Uterus (tissue), 4 donors: ENCODE measurements at places on chromosomes 11 and 22.

DNA sequence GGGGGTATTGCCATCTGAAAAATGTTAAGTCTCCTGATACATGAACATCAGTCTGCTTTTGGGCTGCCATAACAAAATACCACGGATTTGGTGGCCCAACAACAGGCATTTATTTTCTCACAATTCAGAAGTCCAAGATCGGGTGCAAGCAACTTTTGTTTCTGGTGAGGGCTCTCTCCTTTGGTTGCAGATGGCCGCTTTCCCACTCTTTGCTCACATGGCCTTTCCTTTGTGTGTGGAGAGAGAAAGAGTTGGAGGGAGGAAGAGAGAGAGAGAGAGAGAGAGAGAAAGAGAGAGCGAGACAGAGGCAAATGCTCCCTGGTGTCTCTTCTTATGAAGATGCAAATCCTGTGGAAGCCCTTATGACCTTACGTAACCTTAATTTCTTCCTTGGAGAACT lies 2.5 kb upstream of the KRTAP5-2 start:
- DNase-seq, result no peak

DNA sequence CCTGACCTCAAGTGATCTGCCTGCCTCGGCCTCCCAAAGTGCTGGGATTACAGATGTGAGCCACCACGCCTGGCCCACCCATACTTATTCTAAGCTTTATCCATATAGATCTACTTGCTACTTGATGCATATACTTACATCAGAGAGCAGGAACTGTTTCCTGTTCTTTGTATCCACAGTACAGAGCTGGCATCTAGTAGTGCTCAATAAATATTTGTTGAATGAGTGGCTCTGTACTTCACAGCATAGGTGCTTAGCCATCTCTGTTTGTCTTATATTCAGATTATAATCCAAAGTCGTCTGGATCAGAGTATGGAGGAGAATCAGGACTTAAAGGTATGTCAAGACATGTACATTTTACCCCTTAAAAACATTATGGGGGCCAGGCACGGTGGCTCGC lies 38.6 kb upstream of the DLAT start:
- no peak for DNase-seq

DNA sequence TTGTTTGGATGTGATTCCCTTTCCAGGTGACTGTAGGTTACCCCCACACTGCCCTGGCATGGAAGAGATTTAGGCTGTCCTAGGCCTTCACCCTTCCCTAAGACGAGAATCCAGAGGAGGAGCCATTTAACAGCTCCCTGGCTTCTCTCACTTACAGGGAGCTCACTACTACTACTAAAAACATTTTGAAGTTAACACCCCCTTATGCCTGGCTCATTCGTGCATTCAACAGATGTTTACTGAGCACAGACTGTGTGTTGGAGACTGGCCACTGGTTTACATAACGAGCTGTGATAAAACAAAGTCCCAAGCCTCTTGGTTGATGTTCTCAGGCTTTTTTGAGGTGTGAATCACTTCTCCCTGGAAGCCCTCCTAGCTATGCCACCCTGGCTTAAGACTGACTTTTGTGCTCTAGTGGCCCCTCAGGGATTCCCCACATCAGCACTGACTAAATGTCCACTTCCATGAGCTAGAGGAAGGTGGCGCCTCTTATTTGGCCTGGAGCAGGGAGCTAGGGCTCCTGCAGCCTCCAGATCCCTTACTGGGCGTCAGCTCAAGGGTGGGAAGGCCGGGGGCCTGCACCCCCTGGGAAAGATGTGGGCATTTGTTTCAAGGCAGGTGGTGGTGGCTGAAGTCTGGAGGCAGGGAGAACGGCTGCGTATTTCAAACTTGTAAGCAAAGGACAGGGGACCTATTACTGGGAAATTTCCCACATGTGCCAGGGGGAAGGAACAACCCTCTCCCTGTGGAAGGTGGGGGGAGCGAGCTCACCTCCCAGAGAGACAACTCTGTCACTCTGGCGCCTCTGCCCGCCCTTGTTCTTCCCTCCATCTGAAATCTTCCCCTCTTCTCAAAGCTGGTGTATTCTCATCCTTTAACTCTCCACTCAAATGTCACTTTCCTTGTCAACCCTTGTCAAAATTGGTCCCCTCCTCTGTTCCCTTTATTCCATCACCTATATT lies 19.4 kb upstream of the MALAT1 start:
- peak; percentile 92 for DNase-seq

GRCh38 chr11:130029137-130029536 lies 26.5 kb upstream of the PRDM10 start:
- DNase-seq, result no peak

DNA sequence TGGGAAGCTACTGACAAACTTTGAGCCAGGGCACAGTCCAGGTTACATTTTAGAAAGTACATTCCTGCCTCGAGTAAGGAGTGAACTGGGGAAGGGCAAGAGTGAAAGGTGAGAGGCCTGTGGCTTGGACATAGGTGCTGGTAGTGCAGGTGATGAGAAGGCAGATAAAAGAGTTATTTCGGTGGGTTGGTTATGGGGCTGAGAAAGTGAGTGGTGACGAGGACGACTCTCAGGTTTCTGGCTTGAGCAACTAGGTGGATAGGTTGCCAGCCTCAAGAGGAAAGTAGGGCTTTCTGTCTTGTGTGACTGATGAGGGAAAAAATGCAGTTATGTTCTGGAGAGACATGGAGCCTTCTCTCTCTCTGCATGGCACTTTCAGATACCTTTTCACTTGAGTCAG lies 3.7 kb downstream of the POLR2F start:
- DNase-seq, result no peak

- no peak for DNase-seq
Measured at GRCh38 chr22:33404723-33405122, 346.5 kb upstream of the SYN3 start.

- no peak for DNase-seq
Measured at GRCh38 chr11:45374653-45375059, 88.5 kb upstream of the SYT13 start.

DNA sequence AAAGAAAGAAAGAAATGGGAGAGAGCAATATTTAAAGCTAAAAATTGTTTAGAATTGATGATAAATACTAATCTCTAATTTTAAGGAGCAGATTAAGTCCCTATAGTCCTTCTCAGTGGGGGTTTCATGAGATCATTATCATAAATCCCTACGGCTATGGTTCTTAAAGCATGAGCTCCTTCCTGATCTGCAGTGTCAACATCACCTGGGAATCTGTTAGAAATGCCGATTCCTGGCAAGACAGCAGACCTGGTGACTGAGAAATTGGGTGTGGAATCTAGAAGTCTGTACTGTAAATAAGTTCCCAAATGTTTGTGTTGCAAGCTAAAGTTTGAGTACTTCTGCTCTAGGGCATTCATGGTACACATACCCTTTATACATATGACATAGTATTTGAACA lies 12.6 kb downstream of the HIKESHI start:
- DNase-seq, result no peak

DNA sequence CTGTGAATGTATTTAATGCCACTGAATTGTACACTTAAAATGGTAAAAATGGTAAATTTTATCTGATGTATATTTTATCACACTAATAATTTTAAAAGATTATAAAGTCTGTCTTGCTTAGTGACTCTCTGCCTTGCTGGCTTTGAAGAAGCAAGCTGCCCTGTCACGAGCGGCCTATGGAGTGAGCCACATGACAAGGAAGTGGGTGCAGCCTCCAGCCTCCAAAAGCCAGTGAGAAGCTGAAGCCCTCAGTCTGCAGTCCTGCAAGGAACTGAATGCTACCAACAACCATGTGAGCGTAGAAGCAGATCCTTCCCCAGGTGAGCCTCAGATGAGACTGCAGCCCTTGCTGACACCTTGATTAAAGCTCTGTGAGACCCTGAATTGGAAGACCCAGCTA lies 20.0 kb downstream of the C11orf24 start:
- DNase-seq, result no peak

DNA sequence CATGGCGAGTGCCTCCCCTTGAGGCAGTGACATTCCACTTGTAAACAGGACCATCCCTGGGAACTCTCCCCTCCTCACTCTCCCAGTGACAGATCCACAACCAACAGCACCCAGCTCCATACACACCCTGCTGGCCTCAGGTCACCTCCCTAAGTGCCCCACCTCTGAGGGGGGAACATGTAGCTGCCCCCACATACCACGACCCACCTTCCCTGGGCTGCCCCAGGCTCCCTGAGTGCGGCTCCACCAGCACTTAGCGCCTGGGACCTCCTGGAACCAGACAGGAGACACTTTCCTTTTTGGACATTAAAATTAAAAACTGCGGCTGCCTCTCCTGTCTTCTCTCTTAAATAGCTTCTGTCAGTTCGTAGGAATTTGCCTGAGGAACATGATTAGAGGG lies 1140.1 kb downstream of the BRD1 start:
- DNase-seq, result no peak

DNA sequence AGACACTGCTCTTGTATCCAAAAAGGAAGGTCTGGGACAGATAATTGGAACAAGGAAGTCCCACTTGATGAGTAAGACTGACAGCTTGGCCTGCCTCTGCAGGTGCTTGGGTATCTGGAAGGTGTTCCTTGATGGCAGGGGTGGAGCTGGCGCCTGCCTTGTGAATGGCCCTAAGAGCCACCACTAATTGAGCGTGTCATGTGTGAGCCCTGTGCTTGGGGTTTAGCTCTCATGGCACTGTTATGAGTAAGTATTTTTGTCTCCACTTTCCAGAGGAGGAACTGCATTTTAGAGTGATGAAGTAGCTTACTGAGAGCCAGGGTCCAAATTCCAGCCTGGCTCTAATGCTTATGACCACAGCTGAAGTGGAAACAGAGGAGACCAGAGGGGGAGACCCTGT lies 71.2 kb upstream of the NECTIN1 start:
- DNase-seq, result no peak

DNA sequence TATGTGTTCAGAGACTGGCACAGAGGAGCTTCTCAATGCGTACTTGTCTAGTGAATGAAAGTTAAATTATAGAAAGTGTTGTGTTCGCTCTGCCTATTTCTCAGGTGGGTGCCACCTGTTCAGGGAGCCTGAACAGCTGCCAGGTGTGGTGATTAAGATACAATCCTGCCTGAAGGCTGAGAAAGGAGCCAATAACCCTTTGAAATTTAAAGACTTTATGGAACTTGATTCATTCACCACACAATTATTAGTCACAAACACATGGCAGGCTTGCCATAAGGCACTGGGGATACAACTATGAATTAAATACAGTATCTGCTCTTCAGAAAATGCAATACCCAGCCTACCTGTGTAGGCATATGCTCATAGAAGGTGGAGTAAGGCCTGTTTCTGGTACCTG lies 92.9 kb upstream of the AMOTL1 start:
- DNase-seq, result no peak

DNA sequence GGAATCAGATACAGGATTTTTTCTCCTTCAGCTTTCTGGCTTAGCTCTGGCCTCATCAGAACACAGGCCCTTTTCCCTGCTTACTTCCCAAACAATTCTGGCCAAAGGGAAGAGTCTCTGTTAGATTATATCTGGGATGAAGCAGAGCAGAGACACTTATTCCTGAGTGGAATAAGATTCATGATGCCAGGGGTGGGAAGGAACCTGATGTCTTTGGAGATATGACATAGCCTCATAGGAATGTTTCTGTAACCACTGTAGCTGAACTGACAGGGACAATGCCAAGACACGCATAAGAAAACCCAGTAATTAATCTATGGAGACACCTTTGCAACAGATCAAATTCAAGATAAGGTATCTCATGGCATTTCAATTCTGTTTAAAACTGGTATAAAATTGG lies 177.1 kb upstream of the RAG2 start:
- no peak for DNase-seq

- DNase-seq, result peak; percentile 51
Measured at GRCh38 chr22:45996241-45997076, 19.5 kb upstream of the WNT7B start.

- DNase-seq, result no peak
Measured at GRCh38 chr11:131483453-131483852, 113.0 kb downstream of the NTM start.

- no peak for DNase-seq
Measured at GRCh38 chr11:104275992-104276391, 112.0 kb upstream of the PDGFD start.

DNA sequence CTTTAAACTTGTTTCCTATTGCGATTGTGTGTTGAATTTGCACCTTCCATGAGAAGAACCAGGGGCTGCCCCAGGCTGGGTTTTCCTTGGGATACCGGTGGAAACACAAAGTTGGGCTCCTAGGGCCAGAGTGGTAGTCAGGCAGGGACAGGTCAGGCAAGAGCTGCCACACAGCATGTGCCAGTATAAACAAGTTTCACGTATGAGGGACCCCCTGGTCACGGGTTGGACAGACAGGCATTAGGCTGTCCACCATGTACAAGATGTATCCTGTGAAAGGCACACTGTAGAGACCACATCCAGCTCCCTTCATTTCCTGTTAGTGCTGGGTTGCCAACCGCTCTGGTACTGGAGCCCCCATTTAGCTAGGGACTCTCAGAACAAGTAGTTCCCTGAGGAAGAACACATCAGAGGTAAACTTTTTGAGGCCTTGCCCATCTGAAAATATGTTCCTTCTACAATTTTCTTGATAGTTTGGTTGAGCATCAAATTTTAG lies 8.8 kb downstream of the UPB1 start:
- DNase-seq, result no peak

GRCh38 chr11:72634472-72635095 lies 39.6 kb downstream of the PDE2A start:
- peak; percentile 36 for DNase-seq

GRCh38 chr11:67409781-67410368 lies 5.6 kb upstream of the CARNS1 start:
- DNase-seq, result no peak

GRCh38 chr11:38392176-38392575 lies 1794.1 kb upstream of the RAG2 start:
- DNase-seq, result no peak

GRCh38 chr11:95500466-95500865 lies 269.5 kb upstream of the SESN3 start:
- DNase-seq, result no peak

DNA sequence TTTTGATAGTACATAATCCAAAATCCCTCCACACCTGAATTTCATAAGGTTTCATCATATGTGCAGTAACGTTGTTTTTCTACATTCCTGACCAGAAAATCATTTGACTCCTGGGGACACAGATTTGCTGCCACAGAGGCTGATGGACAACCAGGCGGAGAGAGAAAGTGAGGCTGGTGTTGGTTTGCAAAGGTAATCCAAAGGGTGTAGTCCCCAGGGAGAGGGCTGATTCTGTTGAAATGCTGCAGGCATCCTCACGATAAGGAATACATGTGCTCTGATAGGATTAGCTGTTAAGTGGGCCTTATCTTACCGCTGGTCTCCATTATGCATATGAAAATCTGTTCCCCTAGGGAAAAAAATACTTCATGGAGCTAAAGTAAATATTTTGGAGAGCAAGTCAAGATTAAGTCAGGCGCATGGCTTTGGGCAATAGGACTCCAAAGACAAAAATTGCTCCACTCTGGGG lies 8.1 kb downstream of the APOL6 start:
- no peak for DNase-seq

DNA sequence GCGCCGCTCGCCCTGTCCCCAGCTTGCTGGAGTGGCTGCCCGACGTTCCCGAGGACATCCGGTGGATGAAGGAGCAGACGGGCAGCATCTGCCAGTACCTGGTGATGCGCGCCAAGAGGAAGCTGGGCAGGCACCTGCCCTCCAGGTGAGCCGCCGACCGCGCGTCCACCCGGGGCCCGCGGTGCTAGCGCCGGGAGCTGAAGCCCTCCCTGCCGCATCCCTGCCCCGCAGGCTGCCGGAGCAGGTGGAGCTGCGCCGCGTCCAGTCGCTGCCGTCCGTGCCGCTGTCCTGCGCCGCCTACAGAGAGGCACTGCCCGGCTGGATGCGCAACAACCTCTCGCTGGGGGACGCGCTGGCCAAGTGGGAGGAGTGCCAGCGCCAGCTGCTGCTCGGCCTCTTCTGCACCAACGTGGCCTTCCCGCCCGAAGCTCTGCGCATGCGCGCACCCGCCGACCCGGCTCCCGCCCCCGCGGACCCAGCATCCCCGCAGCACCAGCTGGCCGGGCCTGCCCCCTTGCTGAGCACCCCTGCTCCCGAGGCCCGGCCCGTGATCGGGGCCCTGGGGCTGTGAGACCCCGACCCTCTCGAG lies 3.3 kb upstream of the CRACR2B start:
- DNase-seq, result no peak
